ENCODE measurements at places on chromosomes 5 and 9.

DNA sequence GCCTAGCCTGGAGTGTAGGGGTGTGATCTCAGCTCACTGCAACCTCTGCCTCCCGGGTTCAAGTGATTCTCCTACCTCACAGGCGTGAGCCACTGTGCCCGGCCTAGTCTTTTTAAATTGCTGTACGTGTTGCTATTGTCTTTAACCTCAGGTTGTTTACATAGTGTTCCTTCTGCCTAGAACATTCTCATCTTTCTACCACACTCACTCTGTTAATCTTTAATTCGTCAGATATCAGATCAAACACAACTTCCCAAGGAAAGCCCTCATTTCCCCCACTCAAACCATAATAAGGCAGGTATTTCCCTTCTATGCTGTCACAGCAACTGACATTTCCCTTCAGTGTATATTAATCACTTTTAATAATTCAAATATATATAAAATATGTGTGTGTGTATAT, 1310.0 kb upstream of the C9orf72 start:
- no peak for DNase-seq

DNA sequence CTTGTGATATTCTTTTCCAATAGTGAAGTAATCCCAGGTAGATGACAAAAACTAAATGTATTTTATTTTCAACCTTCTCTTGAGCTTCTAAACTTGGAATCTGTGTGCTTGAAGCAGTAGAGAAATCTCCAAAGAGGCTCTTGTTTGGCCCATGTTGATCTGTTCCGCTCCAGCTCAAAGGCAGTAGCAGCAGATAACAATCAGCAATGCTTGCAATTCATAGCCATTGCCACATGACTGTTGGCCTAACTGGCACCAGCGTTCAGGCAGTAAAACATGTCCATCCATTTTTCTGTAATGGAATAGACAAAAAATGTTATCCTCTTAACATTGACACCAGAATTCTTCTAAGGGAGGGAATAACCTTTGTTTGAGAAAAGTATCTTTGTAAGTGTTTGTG, 270.7 kb upstream of the MSX2 start:
- no peak for DNase-seq

- no peak for DNase-seq
These were observed 30.8 kb downstream of the KLHL3 start for GRCh38 chr5:137705106-137705505.

DNA sequence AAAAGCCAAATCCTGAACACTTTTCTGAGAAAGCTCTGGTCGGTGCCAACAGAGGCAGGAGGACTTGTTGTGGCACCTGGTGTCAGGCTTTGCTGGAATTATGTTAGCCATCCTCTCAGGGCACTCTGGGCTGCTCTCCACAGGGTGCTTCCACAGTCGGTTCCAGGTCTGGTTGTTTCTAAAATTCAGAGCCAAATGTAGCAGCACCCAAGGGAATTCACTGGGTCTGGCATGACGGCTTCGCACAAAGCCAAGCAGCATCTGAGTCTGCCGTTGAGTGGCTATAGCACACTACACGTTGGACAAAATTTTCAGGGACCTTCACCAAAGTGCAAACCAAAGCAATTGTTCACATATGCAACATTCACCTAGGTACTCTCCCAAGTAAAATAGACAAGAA, 110.2 kb downstream of the PJA2 start:
- DNase-seq: no peak

DNA sequence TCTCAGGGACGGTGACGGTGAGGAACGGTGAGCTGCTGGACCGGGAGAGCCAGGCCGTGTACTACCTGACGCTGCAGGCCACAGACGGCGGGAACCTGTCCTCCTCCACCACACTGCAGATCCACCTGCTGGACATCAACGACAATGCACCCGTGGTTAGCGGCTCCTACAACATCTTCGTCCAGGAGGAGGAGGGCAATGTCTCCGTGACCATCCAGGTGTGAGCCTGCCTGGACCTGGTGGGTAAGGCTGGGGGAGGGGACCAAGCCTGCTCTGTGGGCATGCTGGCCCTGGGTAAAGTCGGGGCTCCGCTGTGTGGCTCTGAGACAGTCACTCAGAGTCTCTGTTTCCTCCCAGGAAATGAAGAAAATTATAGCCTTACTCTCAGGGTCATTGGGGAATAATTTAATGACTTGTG, 29.3 kb downstream of the CDHR2 start:
- no peak for DNase-seq

- no peak for DNase-seq
These were observed 825.4 kb downstream of the SEMA5A start for GRCh38 chr5:8720506-8720905.

GRCh38 chr9:69599232-69599971, 72.8 kb downstream of the APBA1 start:
- no peak for DNase-seq

DNA sequence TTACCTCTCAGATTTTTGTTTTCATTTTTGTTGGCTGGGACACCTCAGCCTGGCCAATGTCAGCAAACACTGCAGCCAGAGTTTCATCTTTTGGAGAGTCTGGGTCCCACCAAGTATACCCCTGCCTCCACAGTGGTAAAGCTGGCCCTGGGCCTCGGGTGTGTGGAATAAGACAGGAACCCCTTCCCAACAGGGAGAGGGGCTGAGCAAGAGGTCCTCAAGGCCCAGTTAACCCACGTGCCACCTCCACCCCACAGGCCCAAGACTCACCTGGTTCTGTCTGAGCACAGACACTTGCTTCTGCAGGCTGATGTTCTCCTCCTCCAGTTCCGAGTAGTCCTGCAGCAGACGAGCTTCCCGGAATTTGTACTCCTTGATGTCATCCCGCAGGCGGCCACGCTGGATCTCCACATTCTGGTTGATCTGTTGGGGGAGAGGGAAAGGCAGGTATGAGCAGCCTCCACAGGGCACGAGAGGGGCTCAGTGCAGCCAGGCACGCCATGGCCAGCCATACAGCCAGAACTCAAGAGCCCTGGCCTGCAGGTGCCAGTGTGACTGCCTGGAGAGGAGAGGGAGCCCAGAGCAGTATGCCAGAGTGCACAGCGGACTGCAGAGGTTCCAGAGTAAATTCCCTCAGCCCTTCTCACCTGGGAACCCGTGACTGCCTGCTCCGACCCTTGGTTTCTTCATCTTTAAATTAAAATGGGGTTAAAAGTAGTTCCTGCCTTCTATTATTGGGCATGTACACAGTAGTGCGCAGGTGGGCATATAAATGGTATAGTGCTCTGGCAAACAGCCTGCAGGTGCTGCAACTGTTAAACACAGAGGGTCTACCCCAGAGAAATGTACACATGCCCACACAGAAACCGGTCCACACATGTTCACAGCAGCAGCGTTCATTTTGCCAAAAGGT, 42.0 kb downstream of the BICD2 start:
- no peak for DNase-seq

DNA sequence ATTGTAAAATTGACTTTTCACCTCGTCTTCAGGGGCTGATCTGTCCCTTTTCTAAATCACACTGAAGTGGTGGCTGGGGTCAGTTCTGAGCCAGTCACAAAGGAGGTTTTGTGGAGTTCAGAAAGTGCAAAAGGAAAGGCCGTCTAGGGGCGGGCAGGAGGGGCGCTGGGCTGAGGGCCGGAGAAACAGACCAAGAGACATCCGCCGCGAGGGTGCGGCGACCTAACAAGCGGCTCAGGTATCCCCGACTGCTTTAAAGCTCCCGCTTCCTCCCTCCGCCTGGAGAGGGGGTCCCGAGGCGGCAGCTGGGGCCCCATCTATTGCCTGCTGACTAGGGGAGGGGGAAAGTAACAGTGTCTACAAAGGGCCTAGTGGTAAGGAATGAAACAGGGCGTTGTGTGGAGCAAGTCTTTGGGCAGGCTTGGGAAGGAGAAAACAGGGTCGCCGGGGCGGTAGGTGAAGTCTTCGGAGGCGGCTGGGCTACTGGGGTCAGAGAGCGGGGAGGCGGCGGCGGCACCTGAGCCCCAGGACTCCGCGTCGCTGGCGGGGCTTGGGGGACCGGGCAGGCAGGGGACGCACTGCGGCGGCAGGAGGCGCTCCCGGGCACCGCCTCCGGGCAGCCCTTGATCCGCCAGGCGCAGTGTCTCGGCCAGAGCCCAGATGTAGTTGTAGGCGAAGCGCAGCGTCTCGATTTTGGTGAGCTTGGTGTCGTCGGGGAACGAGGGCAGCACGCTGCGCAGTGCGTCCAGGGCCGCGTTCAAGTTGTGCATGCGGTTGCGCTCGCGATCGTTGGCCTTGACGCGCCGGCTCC, 950 bp downstream of the NEUROG1 start:
- DNase-seq: no peak

DNA sequence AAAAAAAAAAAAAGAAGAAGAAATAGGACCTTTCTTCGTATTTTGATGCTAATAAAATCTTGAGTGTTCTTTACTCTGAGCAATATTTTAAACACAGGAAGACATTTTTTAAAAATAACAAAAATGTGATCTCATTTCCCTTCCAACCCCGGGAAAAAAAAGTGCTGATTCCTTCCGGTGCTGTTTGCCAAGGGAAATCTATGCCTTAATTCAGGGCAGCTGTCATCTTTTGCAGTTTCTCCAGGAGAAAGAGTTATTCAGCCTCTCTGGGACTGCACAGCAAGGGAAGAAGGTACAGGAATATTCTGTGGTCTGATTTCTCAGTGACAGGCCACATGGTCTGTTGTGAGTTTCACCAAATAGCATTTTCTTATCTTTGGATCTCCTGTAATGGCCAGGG, 291.9 kb upstream of the IRX1 start:
- no peak for DNase-seq

Measured in activated CD8-positive, alpha-beta memory T cell treated with anti-CD3 and anti-CD28 coated beads for 1 hour (primary cell).